ENCODE measurements at places on chromosomes 5 and 9. TPM values are rescaled to one million over a fixed set of nuclear protein-coding genes. Genes with fewer than 3 reads are reported as not detected.

DNA sequence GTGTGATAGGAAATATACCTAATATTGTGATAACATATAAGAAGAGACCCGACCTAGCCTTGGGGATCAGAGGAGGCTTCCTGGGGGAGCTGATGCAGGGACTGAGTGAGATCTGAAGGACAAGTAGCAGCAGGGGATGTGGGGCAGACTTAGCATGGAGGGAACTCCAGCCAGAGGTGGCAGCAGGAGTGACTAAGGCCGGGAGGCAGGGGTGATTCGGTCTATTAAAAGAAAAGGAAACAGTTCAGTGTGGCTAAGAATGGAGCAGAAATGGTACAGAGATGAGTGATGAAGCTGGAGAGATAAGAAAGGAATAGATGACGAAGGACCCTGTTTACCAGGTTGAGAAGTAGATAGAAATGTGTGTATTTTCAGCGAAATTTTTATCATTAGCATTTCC, 408.8 kb downstream of the ENC1 start:
- H3K4me3 ChIP-seq = no peak overlapping the region
- no peak for DNase-seq
- H3K27ac ChIP-seq = no peak overlapping the region
- H3K36me3 ChIP-seq = no peaks in the 10 kb centered on the region
- H3K4me1 ChIP-seq = no peaks in the 10 kb centered on the region

- H3K4me1 ChIP-seq = peaks cover 37% of the 10 kb centered on the region
- H3K27me3 ChIP-seq = no peaks in the 10 kb centered on the region
- DNase-seq = no peak
- H3K36me3 ChIP-seq = peaks cover 9% of the 10 kb centered on the region
Measured at GRCh38 chr9:116693233-116693731, 6.2 kb downstream of the TRIM32 start.

DNA sequence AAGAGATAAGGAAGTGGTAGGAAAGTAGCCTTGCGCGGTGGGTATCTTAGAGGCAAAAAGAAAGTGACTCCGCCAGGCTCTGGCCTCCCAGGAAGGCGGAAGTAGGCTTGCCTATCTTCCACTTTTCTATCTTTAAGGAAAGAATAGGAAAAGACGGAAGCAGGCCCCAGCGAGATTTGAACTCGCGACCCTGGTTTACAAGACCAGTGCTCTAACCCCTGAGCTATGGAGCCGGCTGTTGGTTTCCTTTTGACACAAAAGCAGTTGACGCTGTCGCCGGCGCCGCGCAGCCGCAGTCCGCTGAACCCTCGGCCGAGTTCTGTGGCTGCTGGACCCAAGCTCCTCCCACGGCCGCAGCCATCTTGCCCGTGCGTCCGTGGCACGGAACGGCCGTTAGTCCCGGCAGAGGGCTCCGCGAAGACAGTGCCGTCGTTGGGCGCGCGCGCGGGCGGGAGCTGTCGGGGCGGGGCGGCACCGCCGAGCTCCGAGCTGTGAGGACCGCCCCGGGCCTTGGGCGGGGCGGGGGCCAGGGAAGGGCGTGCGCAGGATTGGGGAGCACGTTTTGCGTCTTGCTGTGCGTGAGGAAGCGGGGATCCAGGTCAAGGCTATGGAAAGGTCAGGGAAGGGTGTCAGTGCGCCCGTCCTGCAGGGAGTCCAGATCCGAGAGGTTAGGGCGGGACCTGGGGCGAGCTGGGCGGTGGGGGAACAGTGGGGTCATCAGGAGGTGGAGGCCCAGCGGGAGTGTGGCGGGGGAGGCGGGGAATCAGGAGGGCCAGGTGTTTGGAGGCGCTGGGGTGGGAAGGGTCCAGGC, 13.3 kb downstream of the TRIM7 start:
- H3K27me3 ChIP-seq = peaks cover 17% of the 10 kb centered on the region
- peak overlapping the region; percentile 65 for H3K27ac ChIP-seq
- peak overlapping the region; percentile 83 for H3K4me3 ChIP-seq
- no peaks in the 10 kb centered on the region for H3K36me3 ChIP-seq
- peak; percentile 95 for DNase-seq

- DNase-seq = no peak
- peaks cover 6% of the 10 kb centered on the region for H3K36me3 ChIP-seq
- no peak overlapping the region for H3K27ac ChIP-seq
- H3K4me3 ChIP-seq = no peak overlapping the region
Measured at GRCh38 chr9:121358751-121359150, 11.3 kb downstream of the STOM start.

- H3K36me3 ChIP-seq = no peaks in the 10 kb centered on the region
- peaks cover 27% of the 10 kb centered on the region for H3K4me1 ChIP-seq
- peaks cover 2% of the 10 kb centered on the region for H3K27me3 ChIP-seq
- no peak overlapping the region for H3K4me3 ChIP-seq
Measured at GRCh38 chr9:98804083-98804482, 3.4 kb upstream of the GALNT12 start.

GRCh38 chr9:114694719-114695269, 12.8 kb upstream of the TEX48 start:
- H3K36me3 ChIP-seq = no peaks in the 10 kb centered on the region
- DNase-seq = no peak
- no peaks in the 10 kb centered on the region for H3K4me1 ChIP-seq
- H3K4me3 ChIP-seq = no peak overlapping the region
- H3K27me3 ChIP-seq = no peaks in the 10 kb centered on the region
- no peak overlapping the region for H3K27ac ChIP-seq

The PCDHB8 gene
- polyA plus RNA-seq = 0.67 TPM
